PC-3 (cell line): ENCODE measurements at places on chromosomes 1 and 21. TPM values are rescaled to one million over a fixed set of nuclear protein-coding genes. Genes with fewer than 3 reads are reported as not detected.

C1orf94 gene
- total RNA-seq: not detected in 2 replicates

PTPN14 gene
- total RNA-seq: 12.6 and 17.1 TPM in 2 replicates

INTS3 gene
- 46.5 and 57.4 TPM in 2 replicates for total RNA-seq

OR6N1 gene
- total RNA-seq: not detected in 2 replicates

SPRR1B gene
- not detected in 2 replicates for total RNA-seq

NMNAT2 gene
- total RNA-seq: 6.0 and 6.6 TPM in 2 replicates

RNF186 gene
- 0.69 TPM in 1 of 2 replicates, not detected in the other for total RNA-seq

NR1I3 gene
- total RNA-seq: not detected in 2 replicates

IQGAP3 gene
- 54.3 and 77.3 TPM in 2 replicates for total RNA-seq

GPR52 gene
- total RNA-seq: 0.44 and 3.6 TPM in 2 replicates

LENEP gene
- total RNA-seq: not detected in 2 replicates

ARHGEF16 gene
- 54.3 and 60.7 TPM in 2 replicates for total RNA-seq

GNAT2 gene
- 0.29 and 0.69 TPM in 2 replicates for total RNA-seq

TEKT2 gene
- total RNA-seq: not detected in 2 replicates

MTARC2 gene
- total RNA-seq: 13.3 and 17.7 TPM in 2 replicates

DONSON gene
- total RNA-seq: 29.2 and 41.9 TPM in 2 replicates

CSF3R gene
- not detected in 2 replicates for total RNA-seq

ZFP69 gene
- total RNA-seq: 0.15 TPM in 1 of 2 replicates, not detected in the other

FAM163A gene
- total RNA-seq: not detected in 2 replicates

ETNK2 gene
- total RNA-seq: 24.5 and 37.1 TPM in 2 replicates

CCDC30 gene
- total RNA-seq: 0.46 and 0.58 TPM in 2 replicates

SH2D2A gene
- 6.9 and 7.8 TPM in 2 replicates for total RNA-seq

UBE2U gene
- total RNA-seq: not detected in 2 replicates

RIMKLA gene
- total RNA-seq: 3.5 and 4.5 TPM in 2 replicates

C1orf56 gene
- 2.8 and 3.8 TPM in 2 replicates for total RNA-seq

LHX4 gene
- 0.04 TPM in 1 of 2 replicates, not detected in the other for total RNA-seq

DMBX1 gene
- total RNA-seq: 1.7 and 2.4 TPM in 2 replicates

LCE1C gene
- not detected in 2 replicates for total RNA-seq

NTMT2 gene
- total RNA-seq: not detected in 2 replicates

LCE3A gene
- total RNA-seq: not detected in 2 replicates

GNG4 gene
- 0.40 and 0.80 TPM in 2 replicates for total RNA-seq

ZNF648 gene
- total RNA-seq: not detected in 2 replicates

CELA3B gene
- not detected in 2 replicates for total RNA-seq

CATSPERE gene
- total RNA-seq: not detected in 2 replicates

CDC20 gene
- 312 and 349 TPM in 2 replicates for total RNA-seq

ATXN7L2 gene
- total RNA-seq: 9.2 and 9.4 TPM in 2 replicates
